Left lung (tissue), 14 donors: ENCODE measurements at places on chromosomes 4 and X.

GRCh38 chr4:2259036-2259540 lies 2.8 kb downstream of the MXD4 start:
- DNase-seq = no peak

DNA sequence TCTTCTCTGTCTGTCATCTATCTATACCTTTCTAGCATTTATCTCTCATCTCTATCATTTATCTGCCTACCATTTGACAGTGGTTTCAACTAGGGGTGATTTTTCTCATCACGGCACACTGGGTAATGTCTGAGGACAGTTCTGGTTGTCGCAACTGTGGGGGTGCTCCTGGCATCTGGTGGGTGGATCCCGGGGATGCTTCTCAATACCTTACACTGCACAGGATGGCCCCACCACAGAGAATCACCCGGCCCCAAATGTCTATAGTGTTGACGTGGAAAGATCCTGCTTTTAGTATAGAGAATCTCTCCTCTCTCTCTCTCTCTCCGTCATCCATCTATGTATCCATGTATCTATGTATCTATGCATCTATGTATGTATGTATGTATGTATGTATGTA lies 7.2 kb downstream of the P2RY8 start:
- no peak for DNase-seq

- no peak for DNase-seq
These were observed 389.9 kb upstream of the EMCN start for GRCh38 chr4:100907465-100908454.

GRCh38 chrX:104833401-104833800 lies 267.4 kb downstream of the IL1RAPL2 start:
- no peak for DNase-seq

DNA sequence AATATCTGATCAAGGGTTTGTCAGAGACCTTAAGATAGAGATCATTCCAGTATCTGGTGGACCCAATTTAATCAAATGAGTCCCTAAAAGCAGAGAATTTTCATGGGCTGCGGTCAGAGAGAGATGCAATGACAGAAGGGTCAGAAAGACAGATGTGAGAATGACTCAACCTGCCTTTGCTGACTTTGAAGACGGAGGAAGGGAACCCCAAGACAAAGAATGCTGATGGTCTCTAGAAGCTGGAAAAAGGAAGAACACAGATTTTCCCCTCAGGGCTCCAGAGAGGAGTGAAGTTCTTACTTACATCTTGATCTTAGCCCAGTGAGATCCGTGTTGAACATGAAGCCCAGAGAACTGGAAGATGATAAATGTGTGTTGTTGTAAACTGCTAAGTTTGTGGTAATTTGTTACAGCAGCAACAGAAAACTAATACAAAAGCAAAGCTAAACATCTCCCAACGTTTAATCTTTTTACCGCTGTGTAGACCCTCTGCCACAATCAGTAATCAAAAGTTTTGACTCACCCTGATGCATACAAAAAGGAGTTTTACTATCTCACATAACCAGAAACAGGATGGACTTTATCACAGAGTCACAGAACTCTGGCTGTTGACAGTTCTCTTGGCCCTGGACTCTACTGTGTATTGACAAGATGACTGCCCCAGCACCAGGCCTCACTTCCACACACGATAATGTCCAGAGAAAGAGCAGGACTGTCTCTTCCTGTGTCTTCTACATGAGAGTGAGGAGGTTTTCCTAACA lies 70.2 kb upstream of the MAGEB2 start:
- no peak for DNase-seq

DNA sequence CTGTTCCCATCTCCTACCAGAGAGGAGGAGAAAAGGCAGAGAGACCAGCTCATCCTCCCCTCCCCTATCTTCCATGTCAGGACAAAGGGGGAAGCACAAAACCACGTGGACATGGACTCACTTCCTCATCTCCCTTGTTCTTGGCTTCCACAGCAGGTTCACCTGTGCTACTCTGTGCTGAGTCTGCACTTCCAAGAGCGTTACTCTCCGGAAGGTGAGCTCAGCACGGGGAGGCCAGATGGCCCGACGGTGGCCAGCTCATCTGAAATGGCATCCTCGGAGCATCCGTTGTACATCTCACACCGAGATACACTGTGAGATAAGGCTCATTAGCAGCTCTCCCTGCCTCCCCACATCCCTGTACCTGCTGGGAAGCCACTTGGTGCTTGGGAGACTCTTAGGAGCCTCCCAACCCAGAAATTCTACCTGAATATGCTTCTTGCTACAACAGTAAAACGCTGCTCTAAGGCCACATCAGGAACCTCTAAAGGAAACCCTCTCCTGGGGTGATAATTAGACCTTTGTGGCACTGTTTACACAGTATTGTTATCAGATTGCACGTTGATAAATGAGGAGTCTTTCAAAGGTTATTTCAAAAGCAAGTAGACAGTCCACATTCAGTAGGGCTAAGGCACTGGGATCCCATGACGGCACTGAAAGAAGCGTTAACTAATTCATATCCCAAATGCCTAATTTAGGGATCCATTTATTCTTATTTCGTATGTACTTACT lies 19.4 kb downstream of the LGI2 start:
- DNase-seq = no peak

GRCh38 chrX:124228849-124229248 lies 103.6 kb upstream of the TEX13D start:
- DNase-seq = no peak

DNA sequence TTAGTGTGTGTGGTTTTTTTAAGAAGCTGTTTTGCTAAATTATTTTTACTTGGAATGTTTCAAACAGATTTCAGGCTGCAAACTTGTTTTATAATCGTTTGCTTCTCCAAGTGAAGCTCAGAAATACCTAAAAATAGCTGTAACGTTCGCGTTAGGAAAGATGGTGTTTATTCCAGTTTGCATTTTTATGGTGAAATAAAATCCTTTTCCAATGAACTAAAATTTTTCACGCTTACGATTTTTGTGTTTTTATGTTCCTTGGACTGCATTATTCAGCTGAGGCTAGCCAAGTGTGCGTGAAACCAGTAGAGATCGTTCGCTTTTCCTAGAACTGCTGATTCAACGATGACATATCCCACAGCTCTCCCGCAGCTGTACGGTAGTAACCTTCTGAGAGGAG lies 10.9 kb downstream of the AKAP17A start:
- no peak for DNase-seq

DNA sequence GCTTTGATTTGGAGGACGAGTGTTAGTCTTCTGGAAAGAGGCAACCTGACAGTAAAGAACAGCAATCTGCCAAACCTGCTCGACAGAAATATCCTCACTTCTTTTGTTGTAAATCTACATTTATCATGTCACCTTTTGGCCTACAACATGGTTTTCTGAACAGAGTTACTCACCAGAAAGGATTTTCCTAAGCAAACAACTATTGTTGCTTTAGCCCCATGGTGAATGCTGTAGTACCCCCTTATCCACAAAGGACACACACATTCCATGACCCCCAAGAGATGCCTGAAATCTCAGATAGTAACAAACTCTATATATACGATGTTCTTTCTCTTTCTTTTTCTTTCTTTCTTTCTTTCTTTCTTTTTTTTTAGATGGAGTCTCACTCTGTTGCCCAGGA lies 42.7 kb downstream of the TMEM150C start:
- DNase-seq = no peak

- no peak for DNase-seq
These were observed 40.2 kb upstream of the NDNF start for GRCh38 chr4:121112530-121112929.

DNA sequence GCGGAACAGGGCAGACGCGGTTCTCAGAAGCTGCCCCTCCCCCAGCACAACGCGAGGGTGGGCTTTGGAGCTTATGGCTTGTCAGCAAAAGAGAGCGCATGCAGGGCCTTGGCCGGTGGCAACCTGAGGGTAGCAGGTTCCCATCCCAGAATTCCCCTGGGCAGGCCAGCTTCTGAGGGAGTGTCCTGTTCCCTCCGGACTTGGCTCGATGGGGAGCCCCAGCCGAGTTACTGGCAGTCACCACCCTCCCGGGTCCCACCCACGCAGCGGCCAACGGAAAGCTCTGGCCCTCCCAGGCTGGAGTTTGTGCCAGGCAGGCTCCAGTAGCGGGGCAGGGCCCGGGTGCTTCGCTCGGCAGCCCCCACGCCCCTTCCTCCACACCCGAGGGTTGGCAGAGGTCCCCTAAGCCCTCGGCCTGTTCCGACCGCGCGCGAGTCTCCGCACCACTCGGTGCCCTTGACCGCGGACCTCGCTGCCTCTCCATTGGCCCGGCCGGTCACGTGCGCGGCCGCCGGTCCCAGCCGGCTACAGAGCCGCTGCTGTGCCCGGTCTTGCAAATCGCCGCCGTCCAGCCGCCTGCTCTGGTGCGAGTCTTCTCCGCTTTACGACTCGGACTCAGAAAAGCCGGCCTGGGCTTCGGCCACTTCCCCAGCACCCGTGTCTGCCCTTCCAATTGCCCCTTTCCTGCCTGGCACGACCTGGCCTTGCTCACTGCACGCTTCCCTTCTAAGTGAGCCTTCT lies 20.9 kb upstream of the MTM1 start:
- peak; percentile 35 for DNase-seq

- DNase-seq = no peak
These were observed 224.6 kb downstream of the SPRY1 start for GRCh38 chr4:123621072-123621705.

- DNase-seq = no peak
These were observed 53.0 kb downstream of the POF1B start for GRCh38 chrX:85326234-85327059.

- no peak for DNase-seq
These were observed 29.1 kb upstream of the UTP14A start for GRCh38 chrX:129876771-129877305.

DNA sequence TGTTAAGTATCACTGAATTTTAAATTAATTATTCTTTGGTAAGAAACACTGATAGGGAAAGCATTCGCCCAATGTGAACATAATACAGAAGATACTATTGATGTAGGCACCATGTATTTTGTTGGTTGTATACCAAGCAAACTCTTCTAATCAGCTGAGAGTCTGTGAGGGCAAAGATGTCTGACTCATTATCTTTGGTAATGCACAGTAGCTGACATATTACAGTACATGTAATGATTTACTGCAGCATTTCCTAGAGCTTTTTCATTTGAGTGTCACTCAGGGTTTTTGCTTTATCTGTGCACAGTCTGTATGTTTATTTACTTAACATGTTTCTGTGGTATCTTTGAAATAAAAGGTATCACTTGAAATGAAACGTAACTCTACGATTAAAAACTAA lies 49.2 kb downstream of the CENPVL3 start:
- DNase-seq = no peak

GRCh38 chrX:85611926-85612325 lies 232.5 kb upstream of the POF1B start:
- no peak for DNase-seq
